AG10803 (cell line): ENCODE measurements at places on chromosomes 4 and X.

GRCh38 chr4:151035328-151035727, 20.2 kb upstream of the LRBA start:
- no peak for DNase-seq

DNA sequence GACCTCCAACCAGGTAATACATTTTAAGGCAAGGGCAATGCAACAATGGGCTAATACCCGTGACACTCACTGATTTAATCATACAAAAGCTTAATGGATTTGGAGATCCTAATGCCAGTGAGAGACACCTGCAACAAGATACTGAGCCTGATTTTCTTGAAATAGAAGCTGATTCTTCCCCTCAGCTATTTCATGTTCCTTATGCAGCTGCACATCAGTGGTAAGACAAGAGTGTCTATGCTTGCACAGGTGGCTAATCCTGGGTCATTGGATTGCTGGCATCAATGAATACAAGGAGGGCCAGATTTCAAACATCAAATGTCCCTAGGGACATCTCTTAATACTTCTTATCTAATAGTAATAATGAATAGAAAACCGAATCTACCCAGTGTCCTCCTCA, 139.7 kb downstream of the PPARGC1A start:
- DNase-seq: no peak

GRCh38 chr4:17288151-17288550, 223.7 kb downstream of the QDPR start:
- DNase-seq: no peak

GRCh38 chrX:20530406-20530921, 263.8 kb upstream of the RPS6KA3 start:
- peak; percentile 61 for DNase-seq

GRCh38 chrX:121598356-121598755, 550.9 kb downstream of the GLUD2 start:
- no peak for DNase-seq

- DNase-seq: no peak
Observed at GRCh38 chr4:108900018-108900580, 137.2 kb upstream of the ETNPPL start.

GRCh38 chr4:13413729-13414437, 70.3 kb downstream of the RAB28 start:
- DNase-seq: peak; percentile 36

- DNase-seq: peak; percentile 76
Observed at GRCh38 chr4:57147335-57148060, 37.3 kb upstream of the IGFBP7 start.

DNA sequence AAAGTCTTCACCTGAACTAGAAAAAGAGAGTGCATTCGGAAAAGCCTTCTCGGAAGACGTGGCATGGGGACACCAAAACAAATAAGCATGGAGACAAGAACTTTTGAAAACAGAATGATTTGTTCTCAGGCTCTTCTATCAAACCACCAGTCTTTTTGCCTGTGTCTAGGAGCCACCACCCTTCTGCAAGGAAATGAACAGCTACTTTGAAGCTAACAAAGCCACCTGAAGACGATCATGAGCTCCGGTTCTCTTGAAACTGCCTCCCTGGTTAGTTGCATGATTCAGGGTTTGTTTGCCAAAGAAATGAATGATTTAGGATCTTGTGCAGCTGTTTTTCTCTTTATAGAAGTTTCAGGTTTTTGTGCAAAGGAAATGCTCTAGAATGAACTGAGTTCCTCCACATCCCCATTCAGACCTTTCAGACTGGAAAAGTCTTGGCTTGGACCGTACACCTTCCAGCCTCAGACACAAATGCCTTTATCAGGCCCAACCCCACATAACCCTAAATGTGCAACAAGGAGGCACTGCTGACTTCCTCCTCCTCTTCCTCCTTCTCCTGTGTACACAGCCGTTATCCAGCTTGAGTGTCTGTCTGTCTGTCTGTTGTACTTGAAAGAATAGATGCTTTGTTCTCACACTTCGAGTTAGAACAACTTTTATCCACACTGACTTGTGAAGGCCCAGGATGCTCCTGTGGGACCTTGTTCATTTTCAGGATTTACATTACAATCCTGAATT, 334.8 kb upstream of the KLF3 start:
- no peak for DNase-seq

- DNase-seq: no peak
Observed at GRCh38 chrX:2185341-2186082, 315.3 kb downstream of the DHRSX start.

DNA sequence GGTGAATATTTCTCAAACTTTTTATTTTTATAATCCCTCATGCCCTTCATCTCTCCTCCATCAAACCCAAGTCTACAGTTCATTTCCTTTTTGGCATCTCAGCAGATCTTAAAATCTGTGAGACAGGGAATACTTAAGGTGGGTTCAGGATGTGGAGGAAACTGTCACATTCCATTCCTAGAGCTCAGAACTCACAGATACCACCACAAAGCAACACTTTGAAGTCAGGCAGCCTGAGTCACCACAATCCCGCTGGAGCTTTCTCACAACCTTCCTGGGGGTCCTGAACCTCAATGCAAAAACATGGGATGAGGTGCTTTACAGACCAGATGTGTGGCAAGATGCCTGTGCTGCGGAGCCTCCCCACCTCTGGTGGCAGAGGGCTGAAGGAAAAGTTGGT, 63.2 kb downstream of the HHIP start:
- peak; percentile 47 for DNase-seq

DNA sequence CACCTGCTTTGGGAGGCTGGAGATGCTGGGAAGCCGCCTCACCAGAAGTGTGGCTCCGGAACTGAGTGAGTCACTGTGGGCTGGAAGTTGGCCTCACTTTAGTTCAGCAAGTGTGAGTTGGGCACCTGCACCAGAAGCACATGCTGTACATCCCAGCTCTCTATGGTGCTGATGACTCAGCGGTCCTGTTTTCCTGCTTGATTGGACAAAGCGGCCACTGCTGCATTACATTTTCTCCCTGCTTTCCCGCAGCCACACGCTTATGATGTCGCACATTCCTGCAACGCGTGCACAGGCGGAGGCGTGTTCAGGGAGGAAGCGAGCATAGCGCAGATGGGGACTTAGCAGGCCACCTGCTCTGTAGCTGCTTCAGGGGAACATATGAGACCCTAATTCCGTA, 26.7 kb upstream of the CLDN34 start:
- DNase-seq: peak; percentile 45

- no peak for DNase-seq
Observed at GRCh38 chr4:108219998-108220397, 51.3 kb upstream of the LEF1 start.

GRCh38 chrX:12304261-12304660, 166.0 kb downstream of the FRMPD4 start:
- DNase-seq: peak; percentile 76

DNA sequence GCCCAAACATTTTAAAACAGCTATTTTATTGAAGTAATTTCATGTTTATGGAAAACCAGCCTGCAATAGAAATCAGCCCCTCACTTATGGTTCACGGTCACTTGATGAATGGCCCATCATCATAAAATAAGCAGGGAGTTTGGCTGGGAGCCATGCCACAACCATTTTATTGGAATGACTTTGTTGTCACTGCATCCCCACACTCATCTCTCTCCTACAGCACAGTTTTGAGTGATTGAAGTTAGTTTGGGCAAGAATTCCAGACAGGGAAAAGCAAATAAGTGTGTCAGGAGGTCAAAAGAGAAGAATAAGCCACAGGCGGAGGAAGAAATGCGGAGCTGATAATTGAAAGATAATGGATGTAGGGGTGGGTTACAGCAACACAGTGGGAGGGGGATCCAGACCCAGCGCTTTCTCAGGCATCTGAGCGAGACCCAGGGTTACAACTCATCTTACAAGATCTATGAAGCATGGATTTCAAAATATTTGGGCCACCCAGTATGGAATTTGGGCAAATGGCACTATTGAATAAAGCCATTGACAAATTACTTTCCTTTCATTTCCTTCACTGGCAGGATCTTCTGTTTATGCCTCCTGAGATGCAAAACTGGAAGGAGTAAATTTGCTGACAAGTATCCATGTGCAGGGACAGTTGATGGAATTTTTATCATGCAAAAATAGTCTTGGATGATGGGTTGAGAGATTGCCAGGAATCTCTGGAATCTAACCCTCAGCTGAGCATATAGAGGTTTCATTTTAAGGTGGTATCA, 100.8 kb downstream of the SHROOM3 start:
- DNase-seq: peak; percentile 68

DNA sequence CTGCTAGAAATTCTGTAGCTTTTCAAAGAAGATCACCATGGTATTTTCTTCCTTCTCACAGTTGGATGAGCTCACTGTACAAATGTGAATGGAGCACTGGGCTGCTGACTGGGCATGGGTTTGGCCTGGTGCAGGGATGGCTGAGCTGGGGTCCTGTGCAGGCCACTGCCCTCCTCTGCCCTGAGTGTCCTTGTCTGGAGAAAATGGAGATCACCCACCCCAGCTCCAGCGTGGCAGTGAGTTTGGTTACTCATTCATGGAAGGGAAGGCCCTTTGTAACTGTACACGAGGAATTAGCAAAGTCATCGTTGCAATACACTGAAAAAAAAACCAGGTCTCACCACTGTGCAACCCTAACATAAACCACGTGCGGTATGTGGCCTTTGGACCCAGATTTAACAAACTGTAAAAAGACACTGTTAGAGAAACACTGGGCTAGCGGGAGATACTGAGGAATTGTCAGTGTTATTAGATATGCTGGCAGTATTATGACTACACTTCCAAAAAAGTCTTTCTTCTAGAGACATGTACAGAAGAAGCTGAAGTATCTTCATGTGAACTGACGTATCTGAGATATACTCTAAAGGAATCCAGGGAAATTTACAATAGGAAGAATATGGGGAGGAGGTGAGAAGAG, 16.1 kb upstream of the TBC1D14 start:
- peak; percentile 46 for DNase-seq

DNA sequence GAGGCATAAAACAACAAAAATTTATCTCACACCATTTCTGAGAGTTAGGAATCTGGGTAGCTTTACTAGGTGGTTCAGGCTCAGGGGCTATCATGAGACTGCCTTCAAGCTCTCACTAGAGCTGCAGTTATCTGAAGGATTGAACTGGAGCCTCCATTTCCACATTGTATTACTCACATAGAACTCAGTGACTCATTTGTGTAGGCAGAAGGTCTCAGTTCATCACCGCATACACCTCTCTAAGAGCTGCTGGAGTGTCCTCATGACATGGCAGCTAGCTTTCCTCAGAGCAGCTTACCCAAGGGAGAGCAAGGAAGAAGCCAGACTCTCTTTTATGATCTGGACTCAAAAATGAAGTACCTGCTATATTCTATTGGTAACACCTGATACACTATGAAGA, 389.2 kb downstream of the IQCM start:
- peak; percentile 1 for DNase-seq

DNA sequence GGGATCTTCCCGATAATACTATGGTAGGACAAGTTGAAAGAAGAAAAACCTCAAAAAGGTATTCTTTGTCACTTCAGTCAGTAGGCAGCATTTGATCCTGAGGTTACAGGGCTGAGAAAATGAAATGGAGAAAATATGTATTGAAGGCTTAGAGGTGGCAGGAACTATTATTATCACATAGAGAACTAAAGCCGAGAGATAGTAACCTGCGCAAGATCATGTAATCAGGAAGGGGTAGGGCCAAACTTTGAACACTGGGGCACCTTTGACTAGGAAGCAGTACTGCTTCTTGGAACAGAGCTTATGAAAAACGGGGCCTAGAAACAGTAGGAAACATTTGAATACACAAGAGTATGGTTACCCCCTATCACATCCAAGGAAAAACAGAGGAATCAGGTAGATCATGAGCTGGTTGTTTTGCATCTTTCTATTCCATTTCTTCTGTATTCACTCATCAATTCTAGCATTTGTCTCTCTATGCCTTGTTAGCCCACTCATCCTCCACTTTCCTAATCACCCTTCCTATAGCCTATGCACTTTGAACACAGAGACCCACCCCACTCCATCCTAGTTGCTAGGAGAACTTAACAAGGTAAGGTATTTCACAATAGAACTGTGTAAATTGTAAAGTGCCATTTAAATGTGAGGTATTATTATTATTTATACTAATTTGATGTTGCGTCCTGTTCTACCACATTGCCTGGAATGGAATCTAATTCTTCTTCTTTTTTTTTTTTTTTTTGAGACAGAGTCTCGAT, 34.6 kb upstream of the SLC9A7 start:
- DNase-seq: no peak

- DNase-seq: no peak
Observed at GRCh38 chrX:148501386-148502066, 1.1 kb downstream of the AFF2 start.

DNA sequence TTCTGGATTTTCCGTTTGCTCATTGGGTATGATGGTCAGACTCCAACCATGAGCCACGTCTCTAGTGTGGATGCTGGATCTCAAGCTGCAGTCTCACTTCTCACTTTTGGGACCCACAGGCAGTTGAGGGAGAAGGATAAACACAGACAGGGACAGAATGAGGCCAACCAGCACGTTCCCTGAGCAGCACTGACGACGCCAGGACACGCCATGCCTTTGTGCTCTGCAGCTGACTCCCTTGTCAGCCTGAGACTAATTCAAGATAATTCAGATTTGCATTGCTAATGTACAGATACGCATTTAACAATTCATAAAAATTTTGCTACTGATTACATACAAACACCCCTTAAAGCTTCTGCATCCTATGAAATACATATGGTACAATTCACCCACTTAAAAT, 106.5 kb downstream of the FAM193A start:
- no peak for DNase-seq

DNA sequence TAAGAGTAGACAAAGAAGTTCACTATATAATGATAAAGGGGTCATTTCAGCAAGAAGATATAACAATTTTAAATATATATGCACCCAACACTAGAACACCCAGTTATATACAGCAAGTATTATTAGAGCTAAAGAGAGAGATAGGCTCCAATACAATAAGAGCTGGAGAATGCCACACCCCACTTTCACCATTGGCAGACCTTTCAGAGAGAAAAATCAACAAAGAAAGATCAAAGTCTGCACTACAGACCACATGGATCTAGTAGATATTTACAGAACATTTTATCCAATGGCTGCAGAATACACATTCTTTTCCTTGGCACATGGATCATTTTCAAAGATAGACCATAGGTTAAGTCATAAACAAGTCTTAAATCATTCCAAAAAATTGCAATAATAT, 479.7 kb upstream of the DIAPH2 start:
- no peak for DNase-seq

DNA sequence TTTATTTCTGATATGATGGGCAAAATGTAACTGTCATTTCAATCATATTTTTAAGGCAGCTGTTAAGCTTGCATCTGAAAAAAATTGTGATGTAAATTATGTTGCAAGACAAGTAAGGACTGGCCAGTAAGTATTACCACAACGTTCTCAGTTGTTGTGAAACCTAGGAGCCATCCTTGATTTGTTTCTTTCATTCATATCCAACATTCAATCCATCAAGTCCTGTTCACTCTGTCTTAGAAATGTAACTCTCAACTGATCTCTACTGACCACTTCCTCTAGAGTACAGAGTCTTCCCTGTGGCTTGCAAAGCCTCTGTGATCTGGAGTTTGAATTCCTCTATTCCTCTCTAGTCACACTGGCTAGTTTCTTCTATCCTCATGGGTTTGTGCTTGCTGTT, 161.4 kb upstream of the MAD2L1 start:
- DNase-seq: peak; percentile 3

- peak; percentile 70 for DNase-seq
Observed at GRCh38 chrX:136115126-136115903, 32.0 kb upstream of the FHL1 start.
